Stimulated activated CD4-positive, alpha-beta T cell treated with anti-CD3 and anti-CD28 coated beads, TNF-alpha, amount 100 ng/mL, for 1 hour (primary cell): ENCODE measurements at places on chromosomes 13 and 19.

DNA sequence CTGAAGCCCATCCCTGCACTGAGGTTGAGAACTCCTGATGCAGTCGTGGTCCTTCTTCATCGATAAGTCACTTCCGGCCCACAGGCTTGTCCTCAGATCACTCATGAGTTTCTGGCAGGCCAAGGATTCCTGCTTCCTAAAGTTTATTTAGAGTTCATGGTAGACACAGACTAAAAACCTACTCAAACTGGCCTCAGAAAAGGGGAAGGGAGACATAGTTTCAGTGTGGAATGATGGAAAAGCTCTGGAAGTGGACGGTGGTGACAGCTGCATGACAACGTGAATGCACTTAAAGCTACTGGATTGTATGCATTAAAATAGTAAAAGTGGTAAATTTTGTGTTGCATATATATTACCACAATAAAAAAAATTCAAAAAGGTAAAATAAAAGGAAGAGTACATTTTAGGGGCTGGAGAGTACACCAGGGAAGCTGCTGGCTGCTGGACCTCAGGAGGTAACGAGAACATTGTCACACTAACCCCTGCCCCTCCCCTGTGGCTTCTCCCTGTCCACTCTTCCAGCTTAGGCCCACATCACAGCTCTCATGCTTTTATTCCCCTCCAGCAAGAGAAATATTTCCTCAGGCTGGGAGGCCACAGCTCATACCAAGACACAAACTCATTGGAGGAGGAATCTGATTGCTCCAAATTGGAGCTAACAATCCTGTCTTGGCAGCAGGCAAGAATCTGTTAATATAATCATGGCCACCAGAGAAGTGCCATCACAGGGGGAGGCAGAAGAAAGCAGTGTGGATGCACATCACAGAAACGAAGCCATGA lies 741.0 kb downstream of the UQCRFS1 start:
- DNase-seq = no peak

GRCh38 chr19:48556163-48556562 lies 4.2 kb downstream of the SULT2B1 start:
- DNase-seq = no peak

GRCh38 chr13:46720189-46720588 lies 76.8 kb downstream of the ESD start:
- DNase-seq = no peak

DNA sequence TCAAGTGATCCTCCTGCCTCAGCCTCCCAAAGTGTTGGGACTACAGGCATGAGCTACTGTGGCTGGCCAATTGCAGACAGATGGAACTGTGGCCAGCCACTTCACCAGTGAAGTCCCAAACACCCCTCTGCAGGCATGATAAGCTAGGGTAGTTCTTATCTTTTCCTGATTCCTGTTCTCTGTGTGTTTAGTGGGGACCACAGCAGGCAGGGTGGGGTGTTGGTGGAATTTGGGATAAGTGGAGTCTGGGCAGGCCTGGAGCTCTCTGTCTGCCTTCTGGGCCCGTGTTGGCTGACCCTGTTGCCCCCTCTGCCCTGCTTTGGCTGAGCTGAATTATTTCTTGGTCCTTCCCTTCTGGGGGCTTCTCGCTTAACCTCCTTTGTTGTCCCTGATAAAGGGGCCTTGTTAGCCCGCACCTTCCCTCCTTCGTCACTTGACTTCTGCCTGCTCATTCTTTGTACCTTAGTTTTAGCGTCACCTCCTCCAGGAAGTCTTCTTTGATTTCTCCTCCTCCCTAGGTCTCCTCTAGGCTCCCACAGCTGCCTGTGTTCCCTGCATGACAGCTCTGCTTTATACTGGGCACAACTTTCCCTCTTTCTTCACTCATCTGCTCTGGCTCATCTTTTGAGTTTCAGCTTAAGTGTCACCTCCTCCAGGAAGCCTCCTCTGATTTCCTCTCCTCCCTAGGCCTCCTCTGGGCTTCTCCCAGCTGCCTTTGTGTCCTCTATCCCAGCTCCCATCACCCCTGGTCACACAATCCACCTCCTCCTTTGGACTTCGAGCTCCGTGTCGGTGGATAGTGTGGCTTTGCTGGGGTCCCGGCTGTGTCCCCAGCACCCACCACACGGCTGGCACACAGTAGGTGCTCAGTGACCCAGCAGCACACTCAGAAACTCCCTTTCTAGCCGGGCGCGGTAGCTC lies 1.7 kb upstream of the NCLN start:
- no peak for DNase-seq

GRCh38 chr13:67061750-67062149 lies 168.4 kb downstream of the PCDH9 start:
- DNase-seq = no peak
